ENCODE measurements at places on chromosomes 4 and X.

DNA sequence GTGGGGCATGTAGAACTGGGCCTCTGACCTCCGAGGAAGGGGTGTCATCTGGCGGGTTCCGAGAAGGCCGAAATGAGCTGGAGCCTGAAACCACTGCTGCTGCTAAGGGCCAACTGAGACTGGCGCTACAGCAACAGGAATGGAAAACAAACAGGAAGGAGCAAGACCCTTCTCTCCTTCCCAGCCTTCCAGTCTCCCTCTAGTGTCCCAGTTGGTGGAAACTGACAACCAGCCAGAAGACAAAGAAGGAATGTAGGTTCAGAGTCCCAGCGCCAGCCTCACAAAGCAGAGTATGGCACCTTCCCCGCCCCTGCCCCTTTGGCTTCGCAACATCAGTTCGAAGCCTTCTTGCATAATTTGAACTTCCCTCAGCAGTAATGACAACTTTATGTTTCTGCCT lies 24.4 kb upstream of the PDZD4 start:
- DNase-seq: no peak

- no peak for DNase-seq
Observed at GRCh38 chrX:152893980-152894610, 3.8 kb upstream of the ZNF185 start.

- no peak for DNase-seq
Observed at GRCh38 chr4:1356181-1356998, 9.4 kb downstream of the UVSSA start.

DNA sequence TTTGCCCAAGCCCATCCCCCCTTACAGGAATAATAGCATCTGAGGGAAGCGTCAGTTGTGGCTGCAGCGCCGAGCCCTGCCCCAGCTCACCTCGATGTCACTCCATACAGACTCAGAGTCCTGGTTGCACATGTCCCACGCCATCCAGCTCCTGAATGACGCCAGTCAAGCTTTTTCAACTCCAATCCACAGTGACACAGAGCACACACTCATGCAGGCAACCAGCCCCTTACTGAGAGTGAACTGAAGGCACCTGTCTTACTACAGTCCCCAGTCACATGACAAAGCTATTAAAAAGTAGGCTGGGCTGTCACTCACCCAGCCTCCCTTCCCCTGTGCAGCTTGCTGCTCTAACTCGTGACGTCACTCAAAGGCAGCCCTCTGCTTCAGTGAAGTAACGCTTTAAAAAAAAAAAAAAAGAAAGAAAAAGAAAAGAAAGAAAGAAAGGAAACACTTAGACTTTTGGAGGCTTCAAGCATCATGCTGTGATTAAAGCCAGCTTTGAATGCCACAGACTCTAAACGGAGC lies at the start of gene PPARGC1A:
Gene PPARGC1A (minus strand): TSS at position 234 of the 528 bp plus-strand sequence. CDS start 90 bp downstream, at position 144.
- no peak for DNase-seq

- DNase-seq: no peak
Observed at GRCh38 chrX:47992669-47993068, 11.1 kb downstream of the ZNF182 start.

All from fibroblast of skin of left biceps (primary cell).